ENCODE measurements at places on chromosomes 2 and 18.

DNA sequence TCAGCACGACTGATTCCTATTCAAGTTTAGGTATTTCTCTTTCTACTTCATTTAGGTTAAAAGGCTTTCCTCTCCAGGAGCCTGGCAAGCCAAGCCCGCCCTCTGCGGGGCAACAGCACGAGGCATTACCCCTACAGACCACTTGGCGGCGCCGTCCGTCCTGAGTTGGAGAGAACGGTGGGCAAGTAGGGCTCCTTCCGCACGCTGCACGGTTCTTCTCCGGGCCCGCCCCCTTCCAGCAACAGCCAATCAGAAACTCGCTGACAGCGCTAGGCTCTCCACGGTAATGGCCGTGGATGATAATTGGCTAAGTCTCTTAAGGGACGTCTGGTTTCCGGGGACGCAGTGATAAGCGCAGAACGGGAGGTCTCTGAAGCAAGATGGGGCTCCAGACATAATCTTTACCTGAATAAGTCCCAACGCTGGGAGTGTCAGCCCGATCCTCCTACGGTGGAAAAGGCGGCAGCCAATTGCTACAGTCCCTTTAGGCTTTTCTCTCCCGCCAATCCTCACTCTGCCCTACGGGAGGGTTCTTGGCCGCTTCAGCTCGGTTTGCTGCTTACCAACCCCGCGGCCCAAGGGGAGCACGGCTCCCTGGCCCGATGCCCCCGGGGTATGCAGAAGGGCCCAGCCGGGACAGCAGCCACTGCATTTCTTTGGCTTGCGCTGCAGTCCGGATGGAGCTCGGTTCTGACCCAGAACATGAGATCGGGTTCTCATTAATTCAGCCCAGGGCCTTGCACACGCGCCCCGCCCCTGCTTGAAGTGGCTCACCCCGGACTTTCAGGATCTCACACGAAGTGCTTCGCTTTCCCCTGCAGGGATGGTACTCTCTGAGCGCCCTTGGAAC lies 206.9 kb upstream of the PKDCC start:
- peak; percentile 86 for DNase-seq

DNA sequence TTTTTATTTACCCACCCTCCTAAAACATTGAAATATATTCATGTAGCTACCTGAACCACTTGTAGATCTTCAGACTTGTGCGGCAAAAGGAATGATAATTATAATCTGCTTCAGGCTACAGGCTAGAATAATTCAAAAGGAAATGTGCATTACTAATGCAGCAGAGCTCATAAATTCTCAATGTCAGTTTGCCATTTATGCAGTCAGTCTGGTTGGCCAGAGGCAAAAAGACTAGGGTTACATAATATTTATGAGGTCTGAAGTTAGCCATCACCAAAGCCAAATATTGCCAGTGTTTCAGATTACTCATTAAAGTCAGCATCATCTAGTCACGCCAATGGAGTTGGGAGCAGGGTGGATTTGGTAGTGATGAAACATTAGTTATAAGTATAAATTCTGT lies 38.9 kb downstream of the METAP1D start:
- DNase-seq = no peak

GRCh38 chr2:100992262-100992661 lies 9.8 kb upstream of the RPL31 start:
- no peak for DNase-seq

GRCh38 chr2:140641163-140641562 lies 1489.7 kb downstream of the LRP1B start:
- DNase-seq = no peak

GRCh38 chr18:43031169-43031568 lies 84.3 kb downstream of the RIT2 start:
- no peak for DNase-seq

DNA sequence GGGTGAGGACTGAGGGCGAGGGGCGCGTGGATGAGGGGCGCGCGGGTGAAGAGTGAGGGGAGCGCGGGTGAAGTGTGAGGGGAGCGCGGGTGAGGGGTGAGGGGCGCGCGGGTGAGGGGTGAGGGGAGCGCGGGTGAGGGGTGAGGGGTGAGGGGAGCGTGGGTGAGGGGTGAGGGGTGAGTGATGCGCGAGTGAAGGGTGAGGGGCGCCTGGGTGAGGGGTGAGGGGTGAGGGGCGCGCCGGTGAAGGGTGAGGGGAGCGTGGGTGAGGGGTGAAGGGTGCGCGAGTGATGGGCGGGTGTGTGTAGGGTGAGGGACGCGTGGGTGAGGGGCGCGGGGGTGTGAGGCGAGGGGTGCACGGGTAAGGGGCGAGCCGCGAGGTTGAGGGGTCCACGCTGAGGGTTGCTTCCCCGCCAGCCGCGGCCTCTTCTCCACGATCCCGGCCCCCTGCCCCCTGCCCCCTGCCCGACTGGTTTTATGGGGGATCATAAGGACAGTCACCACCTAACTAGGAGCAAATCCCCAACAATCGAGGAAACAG lies 1.1 kb upstream of the SLC66A2 start:
- DNase-seq = no peak

GRCh38 chr2:60482222-60482621 lies 71.2 kb downstream of the BCL11A start:
- DNase-seq = no peak

- DNase-seq = no peak
Measured at GRCh38 chr2:207468488-207468887, 61.3 kb upstream of the CREB1 start.

- DNase-seq = no peak
Measured at GRCh38 chr2:130302164-130302886, 40.4 kb upstream of the IMP4 start.

- DNase-seq = no peak
Measured at GRCh38 chr2:230879271-230879882, 14.6 kb downstream of the ITM2C start.

DNA sequence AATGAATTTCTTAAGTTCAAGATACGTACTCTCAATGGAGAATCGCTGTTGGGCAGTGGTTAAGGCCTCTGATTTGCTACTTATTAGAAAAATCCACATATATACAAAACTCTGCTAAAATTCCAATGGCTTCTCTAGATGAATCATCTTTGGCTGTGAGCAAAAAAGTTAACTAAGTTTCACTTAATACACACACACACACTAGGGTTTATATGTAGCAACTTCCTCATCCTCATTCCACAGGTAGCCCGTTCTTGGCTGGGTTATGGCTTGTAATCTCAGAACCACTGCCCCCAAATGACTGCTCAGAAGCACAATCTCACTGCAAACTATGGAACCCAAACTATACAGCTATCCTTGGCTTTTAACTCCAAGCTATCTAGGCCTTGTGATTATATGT lies 99.7 kb downstream of the SMAD2 start:
- DNase-seq = no peak

GRCh38 chr2:204871231-204871953 lies 326.1 kb downstream of the PARD3B start:
- DNase-seq = no peak

DNA sequence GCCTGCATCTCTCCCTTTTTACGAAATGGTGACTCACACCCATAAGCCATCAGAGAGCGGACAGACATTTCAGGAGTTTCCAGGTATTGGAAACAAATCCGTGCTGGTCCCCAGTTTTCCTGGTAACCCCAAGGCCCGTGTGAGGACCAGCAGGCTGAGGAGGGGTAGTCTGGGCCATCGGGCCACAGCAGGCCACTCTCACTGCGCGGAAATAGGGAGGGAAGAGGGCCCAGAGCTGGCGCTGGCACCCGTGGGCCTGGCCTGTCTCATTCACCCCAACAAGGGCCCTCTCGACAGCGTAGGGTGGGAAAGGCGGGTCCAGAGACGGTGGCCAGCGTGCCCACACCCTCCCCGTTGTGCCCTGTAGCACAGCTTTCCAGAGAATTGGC lies 13.7 kb upstream of the FAHD2A start:
- no peak for DNase-seq

- no peak for DNase-seq
Measured at GRCh38 chr18:50401295-50401694, 26.4 kb downstream of the SKA1 start.

DNA sequence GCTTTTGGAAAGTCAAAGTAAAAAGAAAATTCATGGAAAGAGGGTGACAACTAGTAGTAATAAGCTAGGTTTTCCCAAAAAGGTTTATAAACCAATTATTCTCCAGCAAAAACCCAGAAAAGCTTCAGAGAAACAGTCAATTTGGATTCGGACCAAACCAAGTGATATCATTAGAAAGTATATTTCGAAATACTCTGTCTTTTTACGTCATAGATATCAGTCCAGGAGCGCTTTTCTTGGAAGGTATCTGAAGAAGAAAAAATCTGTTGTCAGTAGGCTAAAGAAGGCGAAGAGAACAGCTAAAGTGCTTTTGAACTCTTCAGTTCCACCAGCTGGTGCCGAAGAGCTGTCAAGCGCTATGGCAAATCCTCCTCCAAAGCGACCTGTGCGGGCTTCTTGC lies 36.6 kb downstream of the ZDBF2 start:
- DNase-seq = no peak

GRCh38 chr2:27822049-27822448 lies 50.5 kb downstream of the MRPL33 start:
- no peak for DNase-seq

DNA sequence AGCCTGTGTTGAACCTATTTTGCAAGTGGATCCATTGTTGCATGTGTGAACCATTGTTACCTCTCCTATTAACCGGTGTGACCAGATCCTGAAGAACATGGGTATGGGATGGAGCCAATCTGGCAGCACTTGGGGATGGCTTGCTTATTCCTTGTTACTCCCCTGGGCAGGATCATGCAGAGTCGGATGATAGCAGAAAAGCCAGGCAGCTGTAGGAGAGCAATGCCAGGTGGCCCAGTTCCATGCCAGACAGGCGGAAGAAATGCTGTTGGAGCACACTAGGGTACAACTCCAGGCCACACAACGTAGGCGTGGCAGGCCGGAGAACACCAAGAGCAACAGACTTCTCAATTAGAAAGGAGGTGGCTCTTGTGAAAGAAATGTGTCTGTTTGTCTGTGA lies 16.3 kb upstream of the MYO1B start:
- no peak for DNase-seq

GRCh38 chr18:9405130-9405529 lies 70.2 kb upstream of the RALBP1 start:
- DNase-seq = no peak

- no peak for DNase-seq
Measured at GRCh38 chr2:121519732-121520640, 10.7 kb upstream of the RNU4ATAC start.

DNA sequence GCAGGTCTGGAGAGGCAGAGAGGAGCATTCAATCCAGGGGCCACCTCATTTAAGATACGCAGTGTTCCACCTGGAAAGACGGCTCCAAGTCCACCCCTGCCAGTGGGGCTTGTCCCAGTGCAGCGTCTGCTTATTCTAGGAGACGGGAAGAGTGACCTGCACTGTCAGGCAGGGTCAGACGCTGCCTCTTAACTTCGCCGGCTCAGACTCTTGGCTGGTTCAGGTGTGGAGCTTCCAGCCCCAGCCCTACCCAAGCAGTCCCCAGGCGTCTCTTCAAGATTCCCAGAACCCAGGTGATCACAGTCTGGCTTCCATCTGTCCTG lies 208.5 kb downstream of the TFCP2L1 start:
- DNase-seq = no peak

DNA sequence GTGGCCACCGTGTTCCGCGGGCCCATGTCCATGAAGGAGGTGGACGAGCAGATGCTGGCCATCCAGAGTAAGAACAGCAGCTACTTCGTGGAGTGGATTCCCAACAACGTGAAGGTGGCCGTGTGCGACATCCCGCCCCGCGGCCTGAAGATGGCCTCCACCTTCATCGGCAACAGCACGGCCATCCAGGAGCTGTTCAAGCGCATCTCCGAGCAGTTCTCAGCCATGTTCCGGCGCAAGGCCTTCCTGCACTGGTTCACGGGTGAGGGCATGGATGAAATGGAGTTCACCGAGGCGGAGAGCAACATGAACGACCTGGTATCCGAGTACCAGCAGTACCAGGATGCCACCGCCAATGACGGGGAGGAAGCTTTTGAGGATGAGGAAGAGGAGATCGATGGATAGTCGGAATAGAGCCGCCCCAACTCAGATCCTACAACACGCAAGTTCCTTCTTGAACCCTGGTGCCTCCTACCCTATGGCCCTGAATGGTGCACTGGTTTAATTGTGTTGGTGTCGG lies 17.7 kb downstream of the TUBB6 start:
- no peak for DNase-seq

DNA sequence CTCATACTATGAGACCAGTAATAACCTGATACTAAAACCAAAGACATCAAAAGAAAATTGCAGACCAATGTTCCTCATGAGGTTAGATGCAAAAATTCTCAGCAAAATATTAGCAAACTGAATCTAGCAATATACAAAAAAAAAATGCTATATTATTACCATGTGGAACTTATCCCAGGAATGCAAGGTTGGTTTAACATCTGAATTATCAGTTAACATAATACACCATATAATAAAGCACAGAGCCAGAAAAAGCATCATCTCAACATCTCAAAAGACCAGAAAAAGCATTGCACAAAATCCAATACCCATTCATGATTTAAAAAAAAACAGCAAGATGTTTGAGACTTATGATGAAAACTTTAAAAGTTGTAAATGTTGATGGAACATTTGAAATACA lies 8.3 kb upstream of the ZCCHC2 start:
- DNase-seq = no peak

GRCh38 chr18:25669741-25670140 lies 317.8 kb upstream of the ZNF521 start:
- DNase-seq = no peak

DNA sequence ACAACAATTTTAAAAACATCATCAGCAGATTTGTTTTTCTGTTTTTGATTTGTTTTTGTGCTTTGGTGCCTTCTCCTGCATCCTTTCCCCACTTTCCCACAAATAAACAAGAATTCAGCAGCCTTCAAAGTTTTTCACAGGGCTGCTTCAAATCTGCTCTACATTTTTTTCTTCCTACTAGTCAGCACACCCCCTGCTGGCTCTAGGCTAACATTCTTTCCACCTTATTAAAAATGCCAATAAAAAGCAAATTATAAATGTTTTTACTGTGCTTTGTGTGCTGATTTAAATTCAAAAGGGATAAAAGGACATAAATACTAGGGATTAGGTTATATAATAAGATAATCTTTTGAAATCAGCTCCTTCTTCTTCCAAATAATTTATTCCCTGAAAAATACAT lies 6.2 kb upstream of the CNTNAP5 start:
- no peak for DNase-seq

DNA sequence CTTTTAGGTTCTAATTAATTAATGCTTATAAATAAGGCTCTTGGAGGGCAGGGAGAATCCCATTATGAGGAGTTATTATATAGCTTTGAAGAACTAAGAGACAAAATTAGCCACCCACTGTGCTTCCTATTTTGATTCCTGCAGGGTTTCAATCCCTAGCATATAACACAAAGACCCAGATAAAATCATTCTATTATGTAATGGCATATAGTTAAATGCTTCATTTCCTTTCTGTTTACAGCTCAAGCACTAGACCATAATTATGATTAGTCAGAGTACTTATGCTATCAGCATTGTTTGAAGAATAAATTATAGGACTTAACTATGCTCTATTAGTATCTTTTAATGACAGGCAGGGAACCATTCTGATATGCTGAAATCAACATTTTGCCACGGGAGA lies 9.1 kb downstream of the GPR155 start:
- DNase-seq = peak; percentile 69

Measured in NCI-H1930 (cell line).